Cortex of kidney (tissue), 1 donor: ENCODE measurements at places on chromosomes 1 and 21.

DNA sequence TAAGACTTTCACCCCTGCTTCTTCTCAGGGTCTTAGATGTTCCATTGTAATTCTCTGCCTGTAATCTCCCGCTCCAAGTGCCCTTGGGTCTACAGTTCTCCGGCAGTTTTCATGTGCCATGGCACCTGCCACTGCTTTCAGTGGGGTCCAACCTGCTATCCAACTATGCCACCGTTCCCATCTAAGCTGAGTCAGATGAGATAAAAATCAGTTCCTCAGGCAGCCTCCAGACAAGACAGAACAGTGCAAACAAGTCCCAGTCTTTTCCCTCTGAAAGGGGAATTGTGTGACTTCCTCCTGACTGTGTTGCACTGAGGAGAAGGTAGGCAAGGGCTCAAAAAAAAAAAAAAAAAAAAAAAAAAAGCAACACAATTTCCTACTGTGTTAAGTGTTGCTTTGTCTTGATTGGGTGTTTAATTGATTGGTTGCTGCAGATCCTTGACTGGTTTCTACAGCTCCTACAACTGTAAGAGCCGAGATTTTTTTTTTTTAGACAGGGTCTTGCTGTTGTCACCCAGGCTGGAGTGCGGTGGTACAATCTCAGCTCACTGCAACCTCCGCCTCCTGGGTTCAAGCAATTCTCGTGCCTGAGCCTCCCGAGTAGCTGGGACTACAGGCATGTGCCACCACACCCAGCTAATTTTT is 50.7 kb downstream of the EBNA1BP2 start:
- DNase-seq, result no peak

GRCh38 chr1:217535601-217536377 is 95.1 kb downstream of the GPATCH2 start:
- no peak for DNase-seq

GRCh38 chr1:56671542-56671941 is 26.4 kb downstream of the PRKAA2 start:
- no peak for DNase-seq

- DNase-seq, result no peak
These were observed 210.3 kb downstream of the PTPRC start for GRCh38 chr1:198849093-198849492.

GRCh38 chr1:12031039-12031980 is 12.0 kb downstream of the MIIP start:
- DNase-seq, result no peak

GRCh38 chr1:33606272-33606671 is 133.8 kb downstream of the ZSCAN20 start:
- DNase-seq, result no peak

GRCh38 chr21:42837421-42838211 is 41.7 kb downstream of the WDR4 start:
- DNase-seq, result no peak
